Smooth muscle cell of bladder (primary cell): ENCODE measurements at places on chromosomes 11 and 22. TPM values are rescaled to one million over a fixed set of nuclear protein-coding genes. Genes with fewer than 3 reads are reported as not detected.

OR4D5 gene
- under 0.01 TPM in 1 of 2 replicates, not detected in the other for total RNA-seq

GAL gene
- 0.43 TPM in 1 of 2 replicates, not detected in the other for total RNA-seq

OR6X1 gene
- not detected in 2 replicates for total RNA-seq

LRRC56 gene
- total RNA-seq = 0.55 and 0.85 TPM in 2 replicates

KRTAP5-11 gene
- not detected in 2 replicates for total RNA-seq

MYEOV gene
- 0.74 and 1.00 TPM in 2 replicates for total RNA-seq

KRTAP5-1 gene
- total RNA-seq = not detected in 2 replicates

ACAD8 gene
- total RNA-seq = 16.9 TPM in 2 replicates

RTN4RL2 gene
- total RNA-seq = 0.09 TPM in 1 of 2 replicates, not detected in the other

OR5B21 gene
- 0.14 TPM in 1 of 2 replicates, not detected in the other for total RNA-seq

CNGA4 gene
- total RNA-seq = under 0.01 and 0.09 TPM in 2 replicates

NAA40 gene
- 6.4 and 9.2 TPM in 2 replicates for total RNA-seq

MS4A4A gene
- total RNA-seq = not detected in 2 replicates

ROBO4 gene
- 0.14 and 0.46 TPM in 2 replicates for total RNA-seq

KCNJ1 gene
- 0.09 TPM in 1 of 2 replicates, not detected in the other for total RNA-seq
